Posterior vena cava (tissue), 2 donors: ENCODE measurements at places on chromosomes 11 and 22.

DNA sequence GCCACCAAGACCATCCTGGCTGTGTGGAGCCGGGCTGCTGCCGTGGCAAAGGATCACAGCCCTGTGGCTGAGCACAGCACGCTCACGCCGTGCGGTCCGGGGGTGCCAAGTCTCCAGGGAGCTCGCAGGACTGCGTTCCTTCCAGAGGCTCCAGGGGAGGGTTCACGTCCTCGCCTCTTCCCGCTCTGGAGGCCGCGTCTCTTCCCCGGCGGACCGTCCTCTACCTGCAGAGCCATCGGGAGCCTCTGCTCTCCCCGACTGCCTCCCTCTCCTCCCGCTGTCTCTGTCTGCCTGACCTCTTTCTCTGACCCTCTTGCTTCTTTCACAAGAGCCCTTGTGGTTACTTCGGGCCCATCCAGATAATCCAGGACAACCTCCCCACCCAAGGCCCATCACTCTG is 11.4 kb upstream of the MUC5AC start:
- DNase-seq, result peak; percentile 51

DNA sequence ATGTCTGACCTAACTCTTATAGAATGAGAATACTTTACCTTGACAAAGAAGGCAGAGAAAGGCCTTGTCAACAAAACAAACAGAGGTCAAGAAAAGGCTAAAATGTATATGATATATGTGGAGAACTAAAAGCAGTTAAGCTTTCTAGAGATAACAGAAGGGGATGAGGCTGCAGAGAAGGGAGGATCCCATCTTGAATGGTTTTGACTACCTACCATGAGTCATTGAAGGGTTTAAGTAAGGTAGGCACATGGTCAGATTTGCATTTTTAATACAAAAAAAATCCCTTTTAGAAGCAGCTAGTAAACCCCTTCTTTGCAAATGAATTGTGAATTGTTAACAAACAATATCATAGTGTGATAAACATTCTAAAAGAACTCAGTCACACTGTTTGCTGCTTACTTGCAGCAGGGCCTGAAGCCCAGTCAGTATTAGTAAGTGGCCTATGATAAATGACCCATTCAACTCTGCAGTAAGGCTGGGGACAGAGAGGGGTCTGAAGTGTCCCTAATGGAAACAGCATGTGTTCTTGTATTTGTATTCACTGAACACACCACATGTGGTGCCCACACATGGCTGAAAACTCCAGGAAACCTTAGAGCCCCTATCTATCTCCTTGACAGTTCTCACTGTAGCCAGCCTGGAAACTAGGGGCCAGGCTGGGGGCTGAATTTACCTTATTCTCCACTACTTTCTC is 328.8 kb upstream of the PITPNB start:
- no peak for DNase-seq

DNA sequence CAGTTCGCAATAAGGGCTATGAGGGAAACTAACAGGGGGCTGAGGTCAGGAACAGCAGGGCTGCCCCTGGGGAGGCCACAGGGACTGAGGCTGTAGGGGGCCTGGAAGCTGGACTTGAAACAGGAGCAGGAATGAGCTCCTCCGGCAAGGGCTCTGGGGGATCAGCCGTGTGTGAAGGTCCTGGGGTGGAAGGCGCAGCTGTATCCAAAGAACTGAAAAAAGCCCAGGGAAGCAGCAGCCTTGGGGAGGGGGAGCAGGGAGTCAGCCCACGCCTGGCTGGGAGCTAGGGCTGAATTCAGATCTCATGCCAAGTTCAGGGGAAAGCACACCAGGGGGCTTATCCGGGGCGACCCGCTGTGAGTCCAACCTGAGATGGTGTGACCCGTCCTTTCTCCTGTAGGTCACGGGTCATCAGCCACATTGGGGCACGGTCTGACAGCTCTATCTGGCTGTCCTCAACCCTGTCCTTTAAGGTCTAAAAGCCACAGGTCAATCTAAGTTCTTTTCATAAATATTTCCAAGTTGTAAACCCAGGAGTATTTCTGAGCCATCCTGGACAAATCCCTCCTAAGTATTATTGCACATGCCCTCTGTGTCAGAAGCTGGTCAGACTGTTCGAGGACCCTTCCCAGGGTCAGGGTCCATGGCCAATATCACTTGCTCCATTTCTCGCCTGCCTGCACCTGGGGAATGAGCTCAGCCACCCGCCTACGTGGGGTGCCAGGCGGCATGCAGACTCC is 18.0 kb downstream of the TP53AIP1 start:
- no peak for DNase-seq

GRCh38 chr11:128827191-128827893 is 39.8 kb downstream of the KCNJ1 start:
- DNase-seq, result no peak

- DNase-seq, result no peak
These were observed 57.3 kb downstream of the TP53I11 start for GRCh38 chr11:44893308-44893822.

GRCh38 chr11:12938590-12939247 is 70.4 kb upstream of the RASSF10 start:
- no peak for DNase-seq

GRCh38 chr11:121281698-121282097 is 10.9 kb upstream of the SC5D start:
- DNase-seq, result no peak

DNA sequence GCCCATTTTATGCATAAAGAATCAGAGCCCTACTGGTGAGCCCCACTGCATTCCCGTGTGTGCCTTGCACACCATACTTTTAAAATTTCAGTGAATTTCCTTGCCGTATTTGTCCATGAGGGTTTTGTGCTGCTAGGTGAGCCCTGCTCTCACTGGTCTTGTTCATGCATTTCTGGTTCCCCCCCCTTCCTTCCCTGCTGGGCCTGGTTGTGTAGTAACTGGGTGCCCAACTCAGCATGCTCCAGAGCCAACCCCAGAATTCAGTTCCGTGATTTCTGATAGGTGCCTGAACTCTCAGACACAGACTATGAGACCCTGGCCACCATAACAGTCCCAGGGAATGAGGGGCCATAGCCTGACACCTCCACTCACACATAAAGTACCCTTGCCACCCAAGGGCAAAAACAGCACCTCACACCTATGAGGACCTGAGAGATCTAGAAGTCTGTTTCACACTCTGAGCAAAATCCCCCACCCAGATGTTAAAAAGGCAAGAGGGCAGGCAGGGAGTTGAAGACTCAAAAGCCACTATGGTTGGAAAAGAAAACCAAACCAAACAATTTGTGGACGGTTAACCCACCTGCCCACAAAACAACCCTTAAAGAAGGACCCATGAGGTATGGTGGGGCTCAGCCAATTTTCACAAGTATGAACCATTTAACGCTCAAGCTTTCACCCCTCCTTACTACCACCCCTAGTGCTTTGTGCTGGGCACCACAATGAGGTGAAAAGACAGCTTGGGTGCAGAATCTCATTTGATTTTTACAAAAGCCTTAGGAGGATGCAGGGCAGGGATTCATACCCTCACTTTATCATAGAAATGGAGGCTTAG is 16.8 kb upstream of the IL10RA start:
- DNase-seq, result no peak

DNA sequence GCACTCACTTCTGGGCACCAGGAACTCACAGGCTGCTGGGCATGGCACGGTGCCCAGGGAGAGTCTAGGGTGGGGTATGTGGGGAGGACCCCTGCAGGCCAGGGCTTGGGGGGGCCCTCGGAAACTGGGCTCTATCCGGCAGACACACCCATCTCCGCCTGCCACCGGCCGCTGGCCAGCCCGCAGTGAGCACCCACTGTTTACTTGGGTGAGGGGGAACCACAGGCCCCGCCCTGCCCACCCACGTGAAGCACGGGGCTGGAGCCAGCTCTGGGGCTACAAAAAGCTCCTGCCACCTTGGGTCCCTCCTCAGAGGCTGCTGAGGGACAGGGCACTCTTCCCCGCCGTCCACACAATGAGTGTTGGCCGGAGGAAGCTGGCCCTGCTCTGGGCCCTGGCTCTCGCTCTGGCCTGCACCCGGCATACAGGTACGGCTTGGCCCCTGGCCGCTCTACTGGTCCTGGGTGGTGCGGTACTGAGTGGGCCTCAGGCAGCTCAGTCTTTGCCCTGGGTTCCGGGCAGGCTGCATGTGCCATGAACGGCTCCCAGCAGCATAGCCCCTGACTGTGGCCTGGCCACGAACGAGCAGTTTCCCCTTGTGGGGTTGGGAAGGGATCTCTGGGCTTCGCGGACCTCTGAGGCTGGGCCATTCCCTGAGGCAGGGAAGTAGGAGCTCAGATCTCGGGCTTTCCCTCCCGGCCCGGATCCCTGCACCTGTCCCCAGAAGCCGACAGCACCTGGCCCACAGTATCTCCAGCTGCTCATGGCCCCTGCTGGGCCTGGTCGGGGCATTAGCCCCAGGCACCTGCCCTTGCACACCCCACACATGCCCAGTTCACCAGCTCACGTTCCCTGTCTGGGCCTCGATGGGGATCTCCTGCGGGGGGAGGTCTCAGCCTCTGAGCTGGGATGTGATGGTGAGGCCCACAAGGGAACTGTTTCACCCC is at the start of gene MUC5AC:
Gene MUC5AC (plus strand): TSS at position 309 of the 947 bp plus-strand sequence. CDS start 47 bp downstream, at position 356.
- DNase-seq, result peak; percentile 76

- no peak for DNase-seq
These were observed 34.7 kb downstream of the SNX19 start for GRCh38 chr11:130881475-130882137.

GRCh38 chr11:74380746-74381439 is 17.3 kb downstream of the PGM2L1 start:
- no peak for DNase-seq

DNA sequence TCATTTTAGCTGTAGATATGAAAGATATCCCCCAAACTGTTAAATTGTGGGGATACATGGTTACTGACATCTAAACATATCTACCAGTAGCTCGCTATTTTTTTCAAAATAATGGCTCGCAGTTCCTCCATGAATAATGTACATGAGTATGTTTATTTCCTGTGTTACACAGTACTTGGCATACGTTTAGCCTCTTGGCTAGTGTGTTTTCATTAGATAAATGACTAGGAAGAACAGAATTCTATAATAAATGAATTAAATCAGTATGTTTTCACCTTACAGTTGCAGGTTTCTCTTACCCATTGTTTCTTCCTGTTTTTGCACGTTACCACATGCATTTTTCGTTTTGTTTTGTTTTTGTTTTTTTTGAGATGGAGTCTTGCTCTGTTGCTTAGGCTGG is 21.8 kb downstream of the RNF169 start:
- DNase-seq, result no peak

GRCh38 chr22:37631448-37632173 is 7.9 kb upstream of the SH3BP1 start:
- DNase-seq, result no peak

GRCh38 chr22:50305393-50305922 is 2.0 kb downstream of the PLXNB2 start:
- no peak for DNase-seq

- DNase-seq, result no peak
These were observed 29.3 kb upstream of the CABP7 start for GRCh38 chr22:29690476-29690875.

GRCh38 chr11:116853461-116854073 is 16.1 kb upstream of the APOA1 start:
- DNase-seq, result no peak

GRCh38 chr11:80082406-80082805 is 641.6 kb upstream of the TENM4 start:
- no peak for DNase-seq

- no peak for DNase-seq
These were observed 19.6 kb downstream of the BRD1 start for GRCh38 chr22:49807780-49808708.

- no peak for DNase-seq
These were observed 1.9 kb downstream of the RPLP2 start for GRCh38 chr11:811446-812245.
